ENCODE measurements at places on chromosomes 6 and 20.

DNA sequence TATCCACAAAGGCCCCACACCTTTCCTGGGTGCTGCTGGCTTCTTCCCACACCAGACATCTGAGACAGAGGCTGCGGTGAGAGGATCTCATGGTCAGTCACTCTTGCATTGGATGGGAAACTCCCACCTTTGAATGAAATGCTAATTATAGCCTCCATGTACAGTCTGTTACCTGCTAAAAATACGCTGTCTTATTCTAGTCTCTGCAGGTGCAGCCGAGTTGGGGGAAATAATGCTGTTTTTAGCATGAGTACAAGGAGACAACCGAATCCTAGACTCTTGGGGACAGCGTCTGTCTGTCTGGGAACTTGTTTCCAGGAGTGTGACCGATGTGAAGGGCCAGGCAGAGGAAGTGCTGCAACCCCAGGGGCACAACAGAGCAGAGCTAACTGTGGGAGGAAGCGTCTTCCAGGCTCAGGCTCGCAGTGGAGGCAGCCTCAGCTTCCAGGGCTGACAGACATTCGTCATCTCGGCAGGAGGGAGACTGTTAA lies 286.2 kb downstream of the PREX1 start:
- no peak for DNase-seq

DNA sequence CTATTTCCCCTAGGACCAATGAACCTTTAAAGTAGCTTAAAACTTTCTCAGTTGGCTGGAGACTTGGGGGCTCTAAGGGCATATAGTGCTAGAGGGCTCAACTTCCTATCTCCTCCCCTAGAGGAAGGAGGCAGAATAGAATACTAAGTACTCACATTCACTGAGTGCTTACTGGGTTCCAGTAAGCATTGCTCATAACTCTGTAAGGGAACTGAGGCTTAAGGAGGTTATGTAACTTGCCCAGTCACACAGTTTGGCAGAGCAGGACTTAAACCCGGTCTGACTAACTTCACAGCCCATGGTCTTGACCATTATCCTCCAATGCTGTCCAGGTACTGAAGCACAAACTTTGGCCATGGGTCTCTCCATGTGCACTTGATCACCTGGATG lies 12.5 kb downstream of the SESN1 start:
- no peak for DNase-seq

- DNase-seq = no peak
Measured at GRCh38 chr20:60102665-60103210, 144.5 kb downstream of the CDH26 start.

DNA sequence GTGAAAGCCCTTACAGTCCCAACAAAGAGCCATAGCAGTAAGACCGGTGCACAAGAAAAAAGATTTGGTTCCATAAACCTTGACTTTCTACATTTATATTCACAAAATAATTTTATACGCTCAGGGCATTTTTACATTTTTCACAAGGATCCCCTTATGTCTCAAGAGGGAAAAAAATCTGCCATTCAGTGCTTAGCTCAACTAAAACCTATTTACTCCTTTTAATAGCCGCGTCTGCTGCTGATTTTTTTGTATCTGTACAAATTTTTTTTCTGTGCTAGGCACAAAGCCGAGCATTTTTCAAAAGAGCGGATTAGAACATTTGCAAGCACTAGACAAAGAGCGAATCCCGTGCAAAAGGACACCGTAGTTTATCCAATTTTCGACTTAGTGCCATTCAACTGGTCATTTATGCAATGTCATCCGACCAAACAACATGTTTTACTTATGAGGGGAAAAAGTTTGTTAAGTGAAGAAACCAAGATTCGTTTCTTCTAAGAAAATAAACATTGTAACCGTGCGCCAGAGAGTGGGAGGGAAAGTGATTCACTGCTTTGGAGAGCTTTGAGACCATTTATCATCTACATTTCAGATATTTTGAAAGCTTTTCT lies 3.7 kb downstream of the TFAP2D start:
- DNase-seq = no peak

DNA sequence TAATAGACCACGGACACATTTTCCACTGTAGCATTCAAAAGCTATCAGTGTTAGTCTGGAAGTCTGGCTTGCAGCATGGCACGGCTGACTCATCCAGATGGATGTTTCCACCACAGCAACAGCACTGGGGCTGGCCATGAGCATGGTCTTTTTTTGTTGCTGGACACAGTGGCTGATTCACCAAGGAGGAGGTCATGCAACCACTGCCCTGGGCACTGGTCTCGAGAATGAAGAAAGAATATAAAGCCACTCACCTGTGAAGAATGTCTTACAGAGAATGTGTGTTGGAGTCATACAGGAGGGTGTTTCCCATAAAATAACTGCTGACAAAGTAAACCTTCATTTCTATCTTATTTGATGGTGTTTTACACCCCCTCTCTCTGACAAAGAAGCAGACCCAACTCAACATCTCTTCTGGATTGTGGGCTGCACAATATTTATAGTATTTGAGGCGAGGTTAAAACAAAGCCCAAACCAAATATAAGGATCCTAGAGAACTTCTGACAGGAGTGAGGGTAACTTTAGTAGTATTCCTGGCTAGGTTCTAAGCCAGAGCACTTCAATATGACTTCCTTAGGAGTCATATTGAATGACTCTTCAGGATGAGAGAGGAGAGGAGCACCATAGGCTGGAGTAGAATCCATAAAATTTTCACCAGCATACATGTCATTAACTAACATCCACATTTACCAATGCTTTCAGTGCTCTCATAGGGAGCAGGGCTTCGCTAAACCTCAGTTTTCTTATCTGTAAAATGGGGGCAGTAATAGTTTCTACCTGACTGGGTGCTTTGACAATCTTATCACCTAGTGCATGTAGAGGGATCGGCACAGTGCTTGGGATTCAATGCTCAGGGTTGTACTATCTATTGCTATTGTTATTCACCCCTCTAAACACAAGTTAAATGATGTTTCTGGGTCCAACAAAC lies 121.4 kb downstream of the KIF13A start:
- DNase-seq = no peak

DNA sequence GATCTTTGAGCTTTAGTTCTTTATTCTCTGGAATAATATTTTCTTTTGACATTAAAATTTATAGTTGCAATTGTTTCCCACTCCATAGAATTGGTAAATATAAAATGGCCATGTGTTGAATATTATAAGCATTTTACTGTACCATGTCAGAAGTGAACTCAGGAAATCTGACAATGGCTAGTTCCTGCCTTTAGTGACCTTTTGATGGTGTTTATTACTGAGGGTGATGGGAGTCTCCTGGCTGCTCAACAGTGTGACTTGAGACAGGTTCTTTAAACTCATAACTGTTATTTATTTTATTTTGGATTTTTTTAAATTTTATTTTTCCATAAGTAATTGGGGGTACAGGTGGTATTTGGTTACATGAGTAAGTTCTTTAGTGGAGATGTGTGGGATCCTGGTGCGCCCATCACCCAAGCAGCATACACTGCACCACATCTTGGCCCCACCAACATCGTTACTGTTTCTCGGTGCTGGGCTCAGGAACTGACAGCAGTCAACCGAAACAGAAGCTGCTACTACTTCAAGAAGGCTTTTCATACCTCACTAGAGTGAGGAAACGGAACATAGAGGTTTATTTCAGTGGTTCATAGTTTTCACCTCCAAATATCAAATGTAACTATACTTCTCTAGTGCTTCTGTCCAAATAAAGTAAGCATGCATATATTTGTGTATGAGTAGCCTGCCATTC lies 90.4 kb downstream of the PLEKHG1 start:
- DNase-seq = peak; percentile 62

- DNase-seq = no peak
Measured at GRCh38 chr6:159935065-159935464, 33.8 kb upstream of the IGF2R start.
